Right renal cortex interstitium (tissue), 3 donors: ENCODE measurements at places on chromosomes 16 and 17.
A peak's percentile ranks its signal among the peaks of the same experiment; 100 is the strongest.

DNA sequence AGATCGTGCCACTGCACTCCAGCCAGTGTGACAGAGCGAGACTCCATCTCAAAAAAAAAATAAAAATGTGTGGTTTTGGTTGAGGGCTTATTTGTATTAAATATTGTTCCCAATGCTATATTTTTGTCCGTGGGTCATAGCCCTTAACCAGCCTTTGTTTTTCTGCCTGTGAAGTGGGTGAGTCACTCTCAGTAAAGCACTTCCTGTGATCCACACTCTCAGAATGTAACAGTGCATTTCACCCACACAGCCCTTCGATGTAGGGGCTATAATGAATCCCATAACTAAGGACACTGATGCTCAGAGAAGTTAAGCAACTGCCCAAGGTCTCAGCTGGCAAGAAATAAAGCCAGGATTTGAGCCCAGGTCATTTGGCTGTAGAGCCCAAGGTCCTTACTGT lies 34.7 kb upstream of the POLR3E start:
- no peak for DNase-seq

GRCh38 chr16:7861891-7862582 lies 529.4 kb downstream of the RBFOX1 start:
- DNase-seq = no peak

DNA sequence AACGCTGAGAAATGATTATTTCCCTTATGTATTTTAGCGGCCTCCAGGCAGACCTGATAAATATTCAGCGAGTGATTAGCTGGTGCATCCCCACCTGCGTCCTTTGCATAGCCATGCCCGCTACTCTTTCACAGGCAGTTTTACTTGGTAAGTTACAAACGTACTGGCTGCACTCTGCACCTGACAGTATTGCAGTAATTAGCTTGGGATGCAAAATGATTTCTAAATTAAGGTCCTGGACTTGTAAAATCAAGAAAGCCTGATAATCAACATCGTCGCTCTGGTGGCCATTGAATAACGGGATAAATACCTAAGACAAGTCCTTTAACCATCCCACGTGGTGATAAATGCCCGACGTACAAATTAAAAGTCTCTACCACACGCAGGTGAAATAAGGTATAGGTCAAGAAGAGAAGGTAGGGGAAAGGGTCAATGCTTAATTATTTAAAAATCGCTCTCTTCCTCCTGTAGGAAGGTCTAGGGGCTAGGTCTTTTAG lies 998 bp upstream of the PRKCA start:
- DNase-seq = no peak

DNA sequence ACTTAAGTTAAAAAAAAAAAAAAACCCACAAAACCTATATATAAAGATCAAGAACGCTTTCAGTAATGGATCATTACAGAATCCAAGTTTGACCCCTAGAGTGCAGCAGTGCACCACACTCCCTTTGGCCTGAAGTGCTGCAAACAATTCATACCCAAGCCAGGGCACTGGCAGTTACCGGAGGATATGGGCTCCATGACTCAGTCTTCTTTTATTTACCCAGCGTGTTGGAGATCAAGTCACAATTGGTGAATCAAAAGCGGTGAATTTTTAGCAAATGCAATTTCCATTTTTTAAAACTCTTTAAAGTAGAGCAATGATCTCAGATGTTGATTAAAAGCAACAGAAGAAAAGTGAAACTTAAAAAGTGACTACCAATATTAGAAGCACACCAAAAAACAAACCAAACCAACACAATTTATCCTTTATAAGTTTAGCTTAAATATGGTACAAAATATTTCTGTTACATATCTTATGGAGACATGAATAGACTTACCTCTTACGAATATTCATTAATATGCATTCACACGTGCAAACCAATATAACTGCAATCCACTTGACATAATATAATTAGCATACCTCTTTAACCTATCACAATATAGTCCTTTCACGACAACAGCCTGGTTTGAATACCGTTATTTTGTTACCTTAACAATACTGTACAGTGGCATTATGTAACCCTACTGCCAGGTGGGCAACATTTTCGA lies 46.3 kb downstream of the ZNF652 start:
- peak; percentile 45 for DNase-seq

- no peak for DNase-seq
Measured at GRCh38 chr17:30361766-30362279, 16.9 kb upstream of the CPD start.

DNA sequence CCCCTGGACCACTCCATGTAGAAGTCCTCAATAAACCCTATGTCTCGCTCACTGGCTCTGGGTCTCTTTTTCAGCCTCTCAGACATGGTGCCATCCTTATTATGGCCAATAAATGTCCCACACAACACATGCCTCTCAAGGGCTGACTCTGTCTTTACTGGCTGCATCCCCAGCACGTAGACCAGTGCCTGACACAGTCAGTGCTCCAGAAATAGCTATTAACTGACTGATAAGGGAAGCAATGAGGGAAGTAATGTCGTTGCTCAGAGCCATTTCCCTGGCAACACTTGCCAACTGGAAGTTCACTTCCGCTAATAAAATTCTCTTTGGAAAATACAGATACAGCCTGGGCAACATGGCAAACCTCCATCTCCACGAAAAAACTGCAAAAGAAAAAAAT lies 19.1 kb upstream of the APOH start:
- DNase-seq = no peak

DNA sequence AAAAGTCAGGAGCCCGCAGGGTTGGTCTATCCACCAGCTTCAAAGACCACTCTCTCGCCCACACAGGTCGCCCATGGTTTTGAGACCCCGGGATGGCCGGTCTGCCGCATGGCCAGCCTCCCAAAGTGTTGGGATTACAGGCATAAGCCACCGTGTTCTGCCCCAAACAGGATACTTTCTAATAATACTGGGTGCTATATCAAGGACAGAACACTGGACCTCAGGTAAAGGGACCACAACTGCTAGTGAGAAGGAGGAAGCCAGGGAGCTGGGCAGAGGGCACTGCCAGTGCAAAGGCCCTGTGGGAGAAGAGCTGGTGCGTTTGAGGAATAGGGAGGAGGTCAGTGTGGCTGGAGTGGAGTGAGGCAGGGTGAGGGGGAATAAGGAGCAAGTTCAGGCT lies 34.1 kb downstream of the IL21R start:
- DNase-seq = no peak

DNA sequence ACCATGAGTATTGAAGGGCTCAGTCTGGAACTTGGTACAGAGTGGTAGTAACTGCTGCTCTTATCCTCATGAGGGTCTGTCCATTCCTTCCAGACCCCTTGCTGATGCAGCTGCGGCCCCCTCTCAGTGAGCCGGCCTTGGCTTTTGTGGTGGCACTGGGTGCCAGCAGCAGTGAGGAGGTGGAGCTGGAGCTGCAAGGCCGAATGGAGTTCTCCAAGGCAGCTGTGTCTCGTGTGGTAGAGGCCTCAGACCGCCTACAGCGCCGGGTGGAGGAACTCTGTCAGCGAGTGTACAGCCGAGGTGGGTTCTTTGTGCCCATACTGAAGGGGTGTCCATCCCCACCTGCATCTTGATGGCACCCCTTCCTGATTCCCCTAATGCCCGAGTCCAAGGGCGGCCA lies 2.0 kb downstream of the RNF40 start:
- DNase-seq = no peak

- no peak for DNase-seq
Measured at GRCh38 chr17:63598281-63598680, 2.4 kb upstream of the TACO1 start.

DNA sequence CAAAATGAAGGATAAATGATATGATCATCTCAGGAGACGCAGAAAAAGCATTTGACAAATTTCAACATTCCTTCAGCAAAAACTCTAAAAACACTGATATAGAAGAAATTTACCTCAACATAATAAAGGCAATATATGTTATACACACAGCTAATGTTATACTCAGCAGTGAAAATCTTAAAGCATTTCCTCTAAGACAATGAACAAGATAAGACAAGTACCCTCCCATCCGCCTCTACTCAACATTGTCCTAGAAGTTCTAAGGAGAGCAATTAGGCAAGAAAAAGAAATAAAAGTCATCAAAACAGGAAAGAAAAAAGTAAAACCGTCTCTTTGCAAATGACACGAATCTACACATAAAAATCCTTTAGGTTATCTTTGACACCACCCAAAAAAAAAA lies 1432.8 kb downstream of the CDH11 start:
- DNase-seq = no peak

- DNase-seq = no peak
Measured at GRCh38 chr16:81604960-81605383, 160.4 kb downstream of the CMIP start.

- no peak for DNase-seq
Measured at GRCh38 chr16:48217708-48218107, 26.4 kb upstream of the LONP2 start.

- DNase-seq = no peak
Measured at GRCh38 chr16:88963583-88963982, 13.4 kb downstream of the CBFA2T3 start.

- DNase-seq = no peak
Measured at GRCh38 chr16:53098526-53099317, 43.9 kb downstream of the CHD9 start.

DNA sequence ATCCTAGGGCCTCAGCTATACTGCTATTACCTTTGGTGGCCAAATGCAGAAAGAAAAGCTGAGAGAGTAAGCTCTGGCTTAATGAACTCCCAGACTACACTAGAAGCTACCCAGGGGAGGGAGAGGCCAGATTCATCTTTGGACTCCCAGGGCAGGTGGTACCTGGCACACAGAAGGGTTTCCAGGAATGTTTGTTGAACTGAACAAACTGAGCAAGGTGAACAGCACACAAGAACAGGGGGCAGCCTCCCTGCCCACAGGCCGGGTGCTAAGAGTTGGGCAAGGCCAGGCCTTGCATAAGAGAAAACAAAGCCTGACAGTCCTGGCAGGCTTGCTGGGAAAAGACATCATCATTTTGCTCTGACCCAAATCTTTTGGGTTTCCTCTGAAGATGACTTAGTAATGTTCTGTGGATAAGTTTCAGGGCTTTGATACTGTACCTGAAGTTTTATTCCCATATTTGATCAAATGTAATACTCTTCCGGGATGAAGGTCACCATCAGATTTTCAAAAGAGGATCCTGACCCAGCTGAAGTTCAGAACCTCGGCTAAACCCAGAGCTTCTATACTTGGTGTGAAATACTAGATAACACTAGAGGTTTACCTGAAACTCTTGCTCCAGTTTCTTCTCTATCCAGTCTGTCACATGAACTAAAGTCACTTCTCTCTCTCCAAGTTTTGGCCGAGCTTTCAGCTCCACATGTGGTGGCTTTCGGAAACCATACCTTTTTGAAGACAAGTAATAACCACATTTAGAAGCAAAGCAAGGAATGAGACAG lies 20.5 kb upstream of the ERN1 start:
- no peak for DNase-seq

- DNase-seq = no peak
Measured at GRCh38 chr17:72158895-72159885, 38.4 kb downstream of the SOX9 start.

- no peak for DNase-seq
Measured at GRCh38 chr17:40194821-40195220, 17.6 kb downstream of the RAPGEFL1 start.

GRCh38 chr17:65320820-65321219 lies 183.7 kb downstream of the RGS9 start:
- DNase-seq = no peak

DNA sequence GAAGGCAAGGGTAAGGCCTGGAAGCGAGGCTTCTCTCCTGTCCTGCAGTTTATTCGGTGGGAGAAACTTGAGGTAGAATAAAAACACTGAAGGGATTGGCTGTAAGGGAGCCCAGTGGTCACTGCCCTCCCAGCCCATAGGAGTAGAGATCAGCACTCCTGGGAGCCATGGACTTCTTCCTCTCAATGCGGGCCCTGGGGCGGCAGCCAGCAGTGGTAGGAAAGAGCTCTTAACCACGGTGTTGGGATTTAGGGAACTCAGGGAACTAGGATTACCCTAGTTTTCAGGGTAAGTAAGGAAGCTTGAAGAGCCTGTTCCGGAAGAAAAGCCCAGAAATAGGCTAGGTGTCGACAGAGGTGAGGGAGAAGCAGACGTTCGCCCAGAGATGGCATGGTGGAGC lies 23.8 kb upstream of the NAGLU start:
- no peak for DNase-seq

DNA sequence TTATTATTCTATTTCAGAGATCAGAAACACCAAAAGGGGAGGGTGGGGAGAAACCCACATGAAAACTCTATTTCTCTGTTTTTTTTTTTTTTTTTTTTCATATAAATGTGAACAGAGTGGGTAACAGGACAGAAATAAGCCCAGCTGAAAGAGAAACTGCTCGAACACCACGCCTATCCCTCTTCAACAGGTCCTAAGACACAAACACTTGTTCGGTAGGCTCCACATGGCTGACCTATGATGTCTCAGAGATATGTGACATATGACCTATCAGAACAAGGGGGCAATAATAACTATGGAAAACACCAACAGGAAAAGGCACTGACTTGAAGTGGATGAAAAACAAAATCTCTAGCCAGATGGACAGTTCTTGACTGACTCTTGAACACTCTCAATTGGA lies 44.8 kb downstream of the PARN start:
- DNase-seq = no peak

DNA sequence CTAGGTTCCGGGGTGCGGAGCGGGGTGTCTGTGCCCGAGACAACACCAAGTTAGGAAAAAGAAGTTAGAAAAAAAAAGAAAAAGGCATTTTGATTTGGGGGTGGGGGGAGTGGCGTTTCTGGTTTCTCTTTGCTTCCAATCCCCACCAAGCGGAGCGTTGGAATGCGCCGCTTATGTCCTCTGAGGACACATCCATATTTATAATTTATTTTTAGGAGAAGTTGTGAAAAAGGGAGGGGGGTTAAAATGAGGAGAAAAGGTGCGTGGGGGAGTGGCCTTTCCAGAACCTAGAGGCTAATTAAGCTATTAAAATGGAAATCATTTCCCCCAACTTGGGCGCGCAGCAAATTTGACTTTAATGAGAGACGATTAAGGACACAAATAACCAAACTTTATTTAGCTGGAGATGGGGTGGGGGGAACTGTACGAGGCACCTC lies 232.1 kb downstream of the MRTFB start:
- DNase-seq = no peak

DNA sequence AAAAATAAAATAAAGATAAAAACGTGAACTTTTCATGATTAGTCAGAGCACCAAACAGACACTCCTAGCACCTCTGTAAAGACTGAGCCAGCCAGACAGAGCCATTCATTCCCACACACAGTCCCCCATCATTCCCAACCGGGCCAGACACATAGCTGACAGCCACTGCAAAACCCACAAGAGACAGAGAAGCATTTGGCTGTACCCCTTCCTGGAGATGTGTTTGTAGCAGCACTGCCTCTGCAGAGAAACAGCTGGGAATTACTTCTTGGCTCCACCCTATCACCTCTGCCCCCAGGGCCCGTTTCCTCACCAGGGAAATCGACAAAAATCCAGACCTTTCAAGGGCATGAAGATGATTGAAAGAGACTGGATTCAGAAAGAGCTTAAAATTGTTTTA lies 46.4 kb downstream of the MYH11 start:
- DNase-seq = no peak

- DNase-seq = no peak
Measured at GRCh38 chr17:1022278-1023024, 25.5 kb downstream of the TIMM22 start.

- no peak for DNase-seq
Measured at GRCh38 chr17:2101448-2102257, 46.8 kb downstream of the HIC1 start.

GRCh38 chr16:81526935-81527334 lies 82.3 kb downstream of the CMIP start:
- DNase-seq = no peak

- peak; percentile 26 for DNase-seq
Measured at GRCh38 chr17:51435641-51436091, 175.3 kb downstream of the UTP18 start.

- DNase-seq = no peak
Measured at GRCh38 chr16:55832773-55833691, at the start of gene CES1. CES1 (minus strand) TSS chr16:55833096; CDS start chr16:55833055, 41 bp downstream.
